ENCODE measurements at places on chromosomes 3 and 15.

- DNase-seq = no peak
Measured at GRCh38 chr3:7897655-7898054, 604.0 kb upstream of the LMCD1 start.

DNA sequence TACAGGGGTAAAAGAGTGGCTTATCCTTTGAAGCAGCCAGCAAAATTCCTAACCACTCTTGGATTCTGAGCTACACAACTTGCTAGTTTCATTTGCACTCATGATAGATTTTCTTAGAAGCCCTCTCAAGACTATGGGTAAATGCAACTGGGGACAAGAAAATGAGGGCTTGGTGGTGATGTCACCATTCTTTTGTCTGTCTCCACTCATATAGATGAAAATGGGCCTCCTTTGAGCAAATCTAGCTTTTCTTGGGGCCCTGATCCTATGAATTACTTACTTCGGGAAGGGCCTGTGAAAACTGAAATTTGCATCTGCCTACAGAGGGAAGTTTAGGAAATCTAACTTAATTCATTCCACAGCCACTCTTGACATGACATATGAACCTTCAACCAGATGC lies 486.3 kb downstream of the MAGI1 start:
- DNase-seq = no peak

DNA sequence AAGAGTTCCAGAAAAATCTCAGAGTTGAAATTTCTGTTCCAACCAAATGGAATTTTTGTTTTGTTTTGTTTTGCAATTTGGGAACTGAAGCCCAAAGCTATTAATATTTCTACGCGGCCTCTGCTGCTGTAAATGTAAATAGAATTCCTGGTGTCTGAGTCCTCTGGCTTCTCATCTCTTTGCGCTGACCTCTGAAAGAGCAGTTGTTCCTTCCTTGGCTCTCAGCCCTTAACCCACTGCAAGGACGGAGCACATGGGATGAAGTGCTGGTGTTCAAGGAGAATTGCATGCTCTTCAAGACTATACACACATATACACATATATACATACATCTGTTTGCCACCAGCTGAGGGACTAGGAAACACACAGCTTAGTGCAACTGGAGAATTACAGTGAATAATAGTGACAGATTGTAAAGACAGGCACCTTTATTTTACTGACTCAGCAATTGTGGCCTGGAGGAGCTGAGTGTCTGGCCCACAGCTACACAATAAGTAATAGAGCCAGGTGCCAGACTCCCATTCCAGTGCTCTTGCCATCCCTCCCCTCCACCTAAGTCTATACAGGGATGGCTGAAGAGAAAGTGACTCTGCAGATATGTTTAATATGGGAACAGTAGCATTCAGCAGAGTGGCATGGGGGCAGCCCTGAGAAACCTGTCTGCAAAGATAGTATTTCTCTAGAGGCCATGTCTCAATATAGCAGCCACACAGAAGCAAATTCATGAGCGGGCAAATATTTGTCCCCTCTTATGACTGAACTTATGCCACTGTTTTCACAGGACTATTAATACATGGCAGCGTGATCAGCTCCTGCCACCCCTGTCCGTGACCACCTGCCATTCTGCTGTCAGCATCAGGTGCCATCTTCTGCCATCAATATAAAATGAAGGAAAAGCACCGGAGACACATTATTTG lies 42.3 kb downstream of the NEK10 start:
- peak; percentile 72 for DNase-seq

DNA sequence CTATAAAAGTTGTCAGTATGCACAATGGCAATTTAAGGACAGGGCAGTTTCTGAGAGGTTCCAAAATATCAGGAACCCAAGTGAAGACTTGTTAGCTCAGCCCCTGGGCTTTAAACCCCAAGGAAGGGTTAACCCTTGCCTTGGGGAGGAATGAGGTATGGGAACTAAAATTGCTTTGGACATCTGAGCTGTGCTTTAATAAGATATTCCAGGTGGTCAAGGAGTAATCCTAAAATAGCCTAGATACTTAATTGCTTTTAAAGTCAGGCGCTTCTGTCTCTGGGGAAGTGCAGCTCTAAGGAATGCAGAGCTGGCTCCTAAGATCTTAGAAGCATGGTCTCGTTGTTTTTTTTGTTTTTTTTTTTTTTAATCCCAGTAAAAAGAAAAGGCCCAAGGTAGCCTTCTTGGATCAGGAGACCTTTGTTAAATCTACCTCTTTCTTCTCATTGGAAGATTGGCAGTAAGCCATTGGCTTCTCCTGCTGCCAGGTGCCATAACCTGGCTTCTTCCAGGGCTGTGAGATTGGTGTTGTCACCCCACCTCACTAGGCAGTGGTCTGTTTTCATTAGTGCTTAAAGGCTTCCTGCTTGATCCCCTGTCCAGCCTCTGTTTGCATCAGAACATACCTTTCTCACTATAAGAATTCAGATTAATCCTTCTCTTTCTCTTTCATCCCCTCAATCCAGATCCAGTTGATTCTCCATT lies 24.5 kb downstream of the ARID3B start:
- DNase-seq = no peak

DNA sequence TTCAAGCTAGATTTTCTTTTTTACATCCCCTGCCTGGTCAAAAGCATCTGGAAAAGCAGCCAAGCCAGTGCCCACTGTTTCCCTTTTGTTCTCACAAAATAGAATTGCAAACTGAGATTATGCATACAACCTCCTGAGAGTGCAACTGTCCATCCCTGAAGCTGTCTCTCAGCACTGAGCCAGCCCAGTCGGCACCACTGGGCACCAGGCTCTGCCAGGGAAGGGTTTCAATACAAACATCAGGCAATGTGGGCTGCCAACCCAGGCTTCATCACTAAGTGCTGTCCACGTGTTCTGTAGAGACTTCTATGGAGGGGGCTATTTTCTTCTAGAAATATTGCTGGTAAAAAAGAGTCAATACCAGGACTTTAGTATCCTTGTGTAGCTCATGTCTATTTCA lies 356.3 kb upstream of the TBL1XR1 start:
- no peak for DNase-seq

DNA sequence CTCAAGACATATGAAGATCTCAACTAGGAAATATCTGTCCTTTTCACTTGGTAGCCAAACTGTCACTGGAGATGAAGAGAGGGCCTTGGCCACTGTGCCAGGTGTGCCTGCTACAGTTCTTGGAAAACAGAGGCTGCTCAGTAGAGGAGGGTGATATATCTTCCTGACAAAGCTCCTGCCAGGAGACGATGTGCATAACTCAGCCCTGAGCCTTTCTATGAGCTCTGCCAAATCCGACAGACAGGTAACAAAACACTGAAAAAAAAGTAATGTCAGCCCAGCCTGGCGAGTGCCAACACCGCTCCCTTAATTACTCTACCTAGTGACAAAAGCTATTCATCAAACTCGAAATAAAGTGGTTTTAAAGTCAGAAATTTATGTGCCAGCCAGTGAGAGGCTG lies 123.2 kb downstream of the MFSD1 start:
- DNase-seq = no peak

GRCh38 chr15:71732636-71733035 lies 77.7 kb upstream of the NR2E3 start:
- DNase-seq = no peak

DNA sequence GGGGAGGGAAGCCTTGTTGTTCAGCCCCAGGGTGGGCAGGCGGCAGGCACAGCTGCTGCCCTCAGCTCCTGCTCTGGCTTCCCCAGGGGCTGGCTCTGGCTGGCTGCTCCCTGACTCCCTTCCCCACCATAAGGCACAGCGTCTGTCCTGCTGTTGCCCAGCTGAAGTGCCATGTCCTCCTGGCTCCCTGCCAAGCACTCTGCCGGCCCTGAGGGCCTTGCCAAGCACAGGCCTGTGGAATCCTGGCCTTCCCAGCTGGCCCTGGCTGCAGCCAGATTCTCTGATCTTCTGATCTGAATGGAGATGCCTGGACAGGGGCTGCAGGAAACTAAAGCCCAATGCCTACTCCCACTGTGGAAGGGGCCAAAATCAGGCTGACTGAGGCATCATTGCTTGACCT lies 1.1 kb downstream of the IQCF6 start:
- DNase-seq = no peak

- DNase-seq = no peak
Measured at GRCh38 chr3:195549931-195550519, 6.9 kb upstream of the PPP1R2 start.

GRCh38 chr3:107063351-107063750 lies 313.9 kb upstream of the CCDC54 start:
- no peak for DNase-seq

DNA sequence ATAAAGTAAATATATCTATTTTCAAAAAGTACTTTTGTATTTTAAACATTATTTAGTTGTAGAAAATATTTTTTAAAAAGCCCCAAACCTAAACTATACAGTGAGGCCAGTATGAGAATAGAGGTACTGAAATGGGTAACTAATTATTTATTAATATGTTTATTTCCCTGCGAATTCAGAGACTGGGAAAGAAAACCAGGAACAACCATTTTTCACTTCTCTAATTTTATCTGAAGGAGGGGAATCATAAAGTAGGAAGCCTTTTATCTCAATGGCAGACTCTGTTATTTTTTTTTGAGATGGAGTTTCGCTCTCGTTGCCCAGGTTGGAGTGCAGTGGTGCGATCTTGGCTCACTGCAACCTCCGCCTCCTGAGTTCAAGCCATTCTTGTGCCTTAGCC lies 63.6 kb upstream of the TRAK1 start:
- no peak for DNase-seq

DNA sequence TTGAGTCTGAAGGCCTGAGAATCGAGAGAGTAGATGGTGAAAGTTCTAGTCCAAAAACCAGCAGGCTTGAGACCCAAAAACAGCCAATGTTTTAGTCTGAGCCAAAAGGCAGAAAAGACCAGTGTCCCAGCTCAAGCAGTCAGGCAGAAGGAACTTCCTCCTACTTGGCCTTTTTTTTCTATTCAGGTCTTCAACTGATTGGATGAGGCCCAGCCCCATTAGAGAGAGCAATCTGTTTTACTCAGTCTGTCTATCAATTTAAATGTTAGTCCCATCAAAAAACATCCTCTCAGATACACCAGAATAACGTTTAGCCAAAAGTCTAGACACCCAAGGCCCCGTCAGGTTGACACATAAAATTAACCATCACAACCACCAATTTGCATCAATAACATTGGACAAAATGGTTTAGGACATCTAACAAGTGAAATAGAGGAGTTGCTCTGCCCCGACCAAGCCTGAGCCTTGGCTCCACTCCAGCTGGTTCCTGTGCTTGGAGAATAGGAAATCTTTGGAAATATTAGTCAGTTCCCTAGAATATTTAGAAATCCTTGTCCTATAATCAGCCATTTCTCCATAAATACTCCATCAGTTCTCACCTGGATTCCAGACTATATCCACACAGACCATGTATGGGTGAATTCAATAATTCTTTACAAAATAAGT lies 51.4 kb upstream of the LIPC start:
- no peak for DNase-seq

DNA sequence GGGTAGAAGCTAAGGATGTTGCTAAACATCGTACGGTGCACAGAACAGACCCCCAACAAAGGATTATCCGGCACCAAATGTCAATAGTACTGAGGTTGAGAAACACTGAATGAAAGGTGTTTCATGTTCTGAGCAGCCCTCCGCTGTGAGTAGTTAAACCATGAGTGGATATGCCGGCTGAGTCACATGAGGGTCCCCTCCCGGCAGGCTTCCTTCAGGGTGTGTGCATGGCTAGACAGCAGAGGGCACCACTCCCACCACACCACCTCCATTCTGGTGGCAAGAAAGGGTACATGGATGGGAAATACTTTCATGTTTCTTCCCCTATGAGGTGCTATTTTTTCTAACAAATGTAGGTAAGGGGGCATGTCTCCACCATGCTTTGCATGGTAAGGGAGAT lies 128.3 kb upstream of the SEMA6D start:
- no peak for DNase-seq

GRCh38 chr3:196388956-196389355 lies 43.3 kb downstream of the UBXN7 start:
- DNase-seq = peak; percentile 39

DNA sequence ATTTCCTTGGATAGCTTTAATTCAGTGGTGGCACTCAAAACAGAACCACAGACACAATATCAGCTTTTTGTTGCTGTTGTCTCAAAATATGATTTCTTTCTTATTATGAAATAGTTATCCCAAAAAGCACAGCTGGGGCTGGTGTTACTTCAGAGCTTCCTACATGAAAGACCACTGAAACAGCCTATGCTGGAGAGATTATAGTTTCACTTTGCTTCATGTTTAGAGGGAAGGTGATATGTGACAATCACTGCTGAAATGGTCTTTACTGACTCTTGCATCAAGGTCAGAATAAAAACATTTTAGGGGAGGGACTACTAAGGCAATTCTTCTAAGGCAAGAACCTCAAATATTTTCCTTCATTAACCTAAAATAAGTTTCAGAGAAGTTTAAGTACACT lies 190.7 kb downstream of the TNIK start:
- no peak for DNase-seq

- DNase-seq = peak; percentile 52
Measured at GRCh38 chr15:88835119-88835518, 31.9 kb downstream of the ACAN start.

DNA sequence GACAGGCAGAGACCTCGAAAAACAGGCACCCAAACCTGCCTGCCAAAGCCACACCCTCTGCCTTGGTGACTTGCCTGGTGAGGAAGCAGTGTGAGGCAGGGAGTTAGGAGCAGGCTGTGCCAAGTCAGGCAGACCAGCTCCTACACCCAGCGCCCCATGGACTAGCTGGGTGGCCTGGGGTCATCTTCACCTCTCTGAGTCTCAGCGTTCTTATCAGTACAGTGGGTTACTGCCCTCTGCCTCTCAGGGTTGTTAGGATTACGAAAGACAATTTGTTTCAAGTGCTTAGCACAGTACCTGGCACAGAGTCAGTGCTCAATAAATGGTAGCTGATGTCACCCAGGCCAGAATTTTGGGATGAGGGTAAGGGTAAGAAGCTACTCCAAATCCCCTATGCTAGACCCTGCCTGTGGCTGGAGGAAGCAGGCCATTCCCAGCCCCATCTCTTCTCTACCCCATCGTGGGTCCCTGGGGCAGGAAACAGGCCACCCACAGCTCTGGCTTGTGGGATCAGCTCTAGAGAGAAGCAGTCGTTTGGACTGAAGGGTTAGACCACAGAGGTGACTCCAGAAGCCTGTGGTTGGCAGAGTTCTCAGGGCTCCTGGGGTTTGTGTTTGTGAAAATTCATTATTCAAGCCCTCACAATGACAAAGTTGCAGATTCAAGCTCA lies 10.1 kb downstream of the SLC51B start:
- DNase-seq = no peak

GRCh38 chr3:169556349-169556870 lies 107.1 kb downstream of the MECOM start:
- no peak for DNase-seq

GRCh38 chr15:26838742-26839460 lies 28.0 kb upstream of the GABRA5 start:
- no peak for DNase-seq

GRCh38 chr3:195543500-195544229 lies 540 bp upstream of the PPP1R2 start:
- no peak for DNase-seq

GRCh38 chr3:166282931-166283330 lies 445.7 kb upstream of the BCHE start:
- DNase-seq = no peak

GRCh38 chr3:144816323-144816722 lies 844.7 kb downstream of the DIPK2A start:
- DNase-seq = no peak

Data from stromal cell of bone marrow (primary cell).